HuH-7.5 (cell line): ENCODE measurements at places on chromosomes 5 and 9.

- DNase-seq, result no peak
These were observed 27.3 kb downstream of the TTC1 start for GRCh38 chr5:160036243-160036642.

- no peak for DNase-seq
These were observed 101.3 kb downstream of the CNTLN start for GRCh38 chr9:17236147-17236546.

GRCh38 chr5:158170060-158170459 is 311.1 kb upstream of the CLINT1 start:
- DNase-seq, result no peak

- DNase-seq, result peak; percentile 50
These were observed 20.5 kb upstream of the NDST1 start for GRCh38 chr5:150487199-150488061.

- DNase-seq, result no peak
These were observed 94.4 kb upstream of the IFNE start for GRCh38 chr9:21576331-21577189.

GRCh38 chr5:1795506-1795905 is 4.1 kb downstream of the MRPL36 start:
- no peak for DNase-seq

GRCh38 chr5:17178373-17178675 is 39.1 kb upstream of the BASP1 start:
- DNase-seq, result no peak

DNA sequence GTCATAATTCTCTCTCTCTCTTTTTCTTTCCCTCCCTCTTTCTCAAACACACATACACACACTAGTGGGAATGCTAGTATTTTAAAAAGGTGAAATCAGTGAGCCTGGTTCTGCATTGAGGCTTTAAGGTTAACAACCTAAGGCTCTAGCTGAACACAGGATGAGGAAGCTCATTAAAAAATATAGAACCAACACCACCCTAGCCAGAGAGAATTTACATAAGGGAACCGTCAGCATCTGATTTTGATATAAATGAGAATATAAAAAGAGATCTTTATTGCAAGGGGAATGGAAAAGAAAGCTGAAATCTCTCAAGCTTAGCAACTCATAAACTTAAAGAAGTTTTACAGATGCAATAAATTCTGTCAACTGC is 100.5 kb downstream of the MAMDC2 start:
- DNase-seq, result no peak
